ENCODE measurements at places on chromosomes 4 and X. TPM values are rescaled to one million over a fixed set of nuclear protein-coding genes. Genes with fewer than 3 reads are reported as not detected.

DNA sequence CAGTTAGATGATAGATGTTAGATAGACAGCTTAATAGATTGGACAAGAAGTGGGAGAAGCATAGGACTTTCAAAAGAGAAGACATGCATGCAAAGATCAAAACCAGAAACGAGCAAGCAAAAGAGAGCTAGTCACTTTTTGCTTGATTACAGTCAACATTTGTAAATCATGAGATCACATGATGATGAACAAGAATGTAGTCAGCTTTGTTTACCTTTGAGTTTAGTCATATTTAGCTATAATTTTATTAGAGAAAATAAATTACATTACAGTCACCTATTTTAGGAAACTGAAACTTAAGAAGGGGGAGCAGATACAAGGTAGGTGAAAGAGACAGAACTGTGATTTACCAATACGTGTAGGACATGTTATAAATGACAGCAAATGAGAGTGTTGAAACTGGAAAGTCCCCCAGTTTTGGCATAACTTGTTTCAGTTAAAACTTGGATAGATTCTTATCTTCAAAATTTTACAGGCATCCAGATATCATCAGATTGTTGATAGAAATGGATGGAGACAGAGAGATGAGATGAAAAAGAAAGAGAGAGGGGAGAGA, 1083.1 kb upstream of the PCDH10 start:
- H3K27ac ChIP-seq, result no peak overlapping the region
- H3K4me1 ChIP-seq, result no peaks in the 10 kb centered on the region
- H3K27me3 ChIP-seq, result no peaks in the 10 kb centered on the region
- no peak for DNase-seq
- H3K4me3 ChIP-seq, result no peak overlapping the region

GRCh38 chrX:107445631-107446030, 3.8 kb upstream of the FRMPD3 start:
- no peaks in the 10 kb centered on the region for H3K27me3 ChIP-seq
- no peaks in the 10 kb centered on the region for H3K36me3 ChIP-seq
- DNase-seq, result no peak
- H3K4me3 ChIP-seq, result no peak overlapping the region

DNA sequence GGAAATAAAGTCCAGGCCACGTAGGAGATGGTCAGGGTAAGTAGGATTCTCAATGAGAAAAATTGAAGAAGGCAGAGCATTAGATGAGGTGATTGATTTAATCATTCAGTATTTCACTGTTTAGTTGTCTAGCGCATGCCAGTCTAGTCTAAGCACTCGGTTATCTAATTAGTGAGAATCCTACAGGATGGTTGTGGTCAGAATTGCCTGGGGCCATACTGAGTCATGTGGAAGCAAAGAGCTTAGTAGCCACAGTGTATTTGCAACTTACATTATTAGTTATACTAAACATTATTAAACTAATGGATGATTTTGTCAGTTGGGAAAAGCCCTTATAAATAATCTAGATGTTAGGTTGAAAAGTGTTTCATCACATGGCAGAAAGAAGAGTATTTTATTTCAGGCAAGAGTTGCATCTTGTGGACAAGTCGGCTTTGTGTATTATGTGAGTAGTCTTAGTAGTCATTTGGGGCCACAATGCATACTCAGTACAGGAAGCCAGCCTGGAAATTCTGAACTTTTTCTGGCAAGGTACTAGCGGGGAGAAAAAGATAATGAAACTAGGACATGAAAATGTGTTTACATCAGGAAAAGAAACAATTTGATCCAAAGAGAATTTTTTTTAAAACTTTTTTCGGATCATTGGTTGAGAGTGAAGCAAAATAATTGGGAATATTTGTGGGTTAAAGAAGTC, 31.9 kb downstream of the CPEB2 start:
- no peaks in the 10 kb centered on the region for H3K4me1 ChIP-seq
- H3K4me3 ChIP-seq, result no peak overlapping the region
- H3K27me3 ChIP-seq, result no peaks in the 10 kb centered on the region
- no peak for DNase-seq
- peaks cover 20% of the 10 kb centered on the region for H3K36me3 ChIP-seq
- H3K27ac ChIP-seq, result no peak overlapping the region

GRCh38 chr4:109290918-109291317, 11.5 kb downstream of the COL25A1 start:
- H3K27me3 ChIP-seq, result peaks cover 8% of the 10 kb centered on the region
- no peak overlapping the region for H3K4me3 ChIP-seq
- DNase-seq, result no peak
- H3K27ac ChIP-seq, result no peak overlapping the region

DNA sequence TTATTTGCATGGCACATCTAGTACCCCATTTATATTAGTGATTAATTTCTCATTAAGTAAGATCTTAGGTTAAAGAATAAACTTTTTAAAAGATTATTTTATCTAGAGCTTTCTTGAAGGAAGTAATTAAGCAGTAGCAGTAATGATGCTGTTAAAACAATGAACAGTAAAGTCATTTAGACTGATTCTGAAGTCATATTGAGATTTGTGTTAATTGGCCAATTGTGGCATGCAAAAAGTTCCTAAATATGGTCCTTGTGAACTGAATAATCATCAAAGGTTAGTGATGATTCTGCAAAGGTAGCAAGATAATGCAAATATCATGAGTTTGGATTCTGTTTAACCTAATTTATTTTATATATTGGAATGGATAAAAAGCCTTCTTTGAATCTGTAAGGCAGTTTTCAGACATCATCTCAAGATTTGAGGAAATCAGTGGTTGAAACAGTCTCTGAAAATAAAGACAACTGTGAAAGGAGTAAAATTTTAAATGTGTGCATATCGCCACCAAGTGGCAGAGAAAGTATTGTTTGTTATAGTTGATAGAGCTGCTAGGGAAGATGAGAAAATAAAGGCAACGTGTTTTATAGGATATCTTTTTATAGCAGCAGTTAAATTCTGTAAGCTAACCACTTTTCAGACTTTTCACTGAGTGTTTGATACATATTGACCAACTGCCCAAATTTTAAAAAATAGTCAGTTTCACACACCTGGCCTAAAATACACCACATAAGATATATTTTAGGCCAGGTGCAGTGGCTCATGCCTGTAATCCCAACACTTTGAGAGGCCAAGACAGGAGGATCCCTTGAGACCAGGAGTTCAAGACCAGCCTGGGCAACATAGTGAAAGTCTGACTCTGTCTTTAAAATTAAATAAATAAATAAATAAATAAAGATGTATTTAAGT, 79.6 kb downstream of the CCKAR start:
- H3K27ac ChIP-seq, result no peak overlapping the region
- H3K27me3 ChIP-seq, result no peaks in the 10 kb centered on the region
- peaks cover 7% of the 10 kb centered on the region for H3K36me3 ChIP-seq
- no peaks in the 10 kb centered on the region for H3K4me1 ChIP-seq
- peak; percentile 76 for DNase-seq
- H3K4me3 ChIP-seq, result no peak overlapping the region

GRCh38 chr4:146059151-146059550, 116.4 kb upstream of the LSM6 start:
- H3K4me3 ChIP-seq, result no peak overlapping the region
- peaks cover 3% of the 10 kb centered on the region for H3K4me1 ChIP-seq
- DNase-seq, result no peak
- H3K36me3 ChIP-seq, result no peaks in the 10 kb centered on the region
- peak overlapping the region; percentile 63 for H3K27ac ChIP-seq

DNA sequence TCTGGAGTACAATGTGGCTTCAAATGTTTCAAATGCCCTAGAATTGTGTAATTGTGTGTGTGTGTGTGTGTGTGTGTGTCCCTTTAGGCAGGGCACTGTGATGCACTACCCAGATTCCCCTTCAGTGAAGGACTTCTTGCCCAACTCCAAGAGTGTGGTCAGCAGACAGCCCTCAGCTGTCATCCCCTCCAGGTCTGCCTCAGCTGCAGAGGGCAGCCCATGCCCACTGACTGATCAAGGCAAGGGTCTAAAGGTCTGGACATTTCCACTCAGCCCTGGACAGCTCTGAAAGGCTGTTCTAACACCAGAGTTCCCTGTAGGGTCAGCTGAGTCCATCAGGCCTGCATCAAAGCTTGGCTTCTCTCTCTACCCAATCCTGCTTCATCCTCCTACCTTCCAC, 83.9 kb upstream of the USP9X start:
- H3K36me3 ChIP-seq, result no peaks in the 10 kb centered on the region
- no peak overlapping the region for H3K27ac ChIP-seq
- DNase-seq, result no peak
- no peaks in the 10 kb centered on the region for H3K4me1 ChIP-seq

DNA sequence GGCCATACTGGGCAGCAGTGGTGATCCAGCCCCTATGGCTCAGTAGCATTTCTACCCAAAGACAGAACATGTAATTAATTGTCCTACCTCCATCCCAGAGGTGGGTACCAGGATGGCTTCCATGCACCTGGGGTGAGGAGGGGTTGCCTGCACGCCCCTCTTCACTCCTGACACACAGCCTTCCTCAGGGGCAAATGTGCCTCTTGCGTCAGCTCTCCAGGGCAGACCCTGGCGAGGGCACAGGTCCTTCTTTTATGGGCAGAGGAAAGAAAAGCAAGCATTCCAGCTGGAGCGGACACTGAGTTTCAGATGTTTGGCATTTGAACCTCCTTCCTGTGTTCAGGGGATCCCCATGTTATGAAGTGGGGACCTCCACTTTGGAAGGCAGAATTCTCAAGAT, 95.6 kb downstream of the PHKA2 start:
- H3K27me3 ChIP-seq, result no peaks in the 10 kb centered on the region
- no peaks in the 10 kb centered on the region for H3K36me3 ChIP-seq

GRCh38 chrX:6910218-6910617, 237.3 kb upstream of the STS start:
- H3K36me3 ChIP-seq, result no peaks in the 10 kb centered on the region
- DNase-seq, result no peak
- H3K27ac ChIP-seq, result no peak overlapping the region
- no peaks in the 10 kb centered on the region for H3K27me3 ChIP-seq

The ARX gene
- total RNA-seq, result not detected

The TMSB15A gene
- total RNA-seq, result not detected

The IL2RG gene
- 577 TPM for total RNA-seq

The PIM2 gene
- total RNA-seq, result 134 TPM

The CFAP99 gene
- not detected for total RNA-seq

The LEF1 gene
- total RNA-seq, result 24.5 TPM
